ENCODE measurements at places on chromosomes 5 and 9.

- DNase-seq, result no peak
These were observed 130.9 kb upstream of the CHD1 start for GRCh38 chr5:99059685-99060084.

GRCh38 chr5:111461255-111461671 lies 51.1 kb downstream of the STARD4 start:
- DNase-seq, result no peak

DNA sequence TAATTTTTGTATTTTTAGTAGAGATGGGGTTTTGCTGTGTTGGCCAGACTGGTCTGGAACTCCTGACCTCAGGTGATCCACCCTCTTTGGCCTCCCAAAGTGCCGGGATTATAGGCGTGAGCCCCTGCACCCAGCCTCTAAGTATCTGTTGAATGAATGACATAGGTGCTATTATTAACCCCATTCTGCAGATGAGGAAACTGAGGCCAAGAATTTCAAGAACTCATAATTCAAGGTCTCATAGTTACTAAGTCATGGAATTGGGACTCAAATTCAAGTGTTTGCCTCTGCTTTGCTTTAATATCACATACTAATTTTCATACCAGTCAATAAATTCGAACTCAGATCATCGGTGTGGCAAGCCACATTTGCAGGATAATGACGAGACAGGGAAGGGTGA lies 1.9 kb downstream of the KIF20A start:
- no peak for DNase-seq

- no peak for DNase-seq
These were observed 17.1 kb downstream of the CTNNA1 start for GRCh38 chr5:138770291-138770690.

DNA sequence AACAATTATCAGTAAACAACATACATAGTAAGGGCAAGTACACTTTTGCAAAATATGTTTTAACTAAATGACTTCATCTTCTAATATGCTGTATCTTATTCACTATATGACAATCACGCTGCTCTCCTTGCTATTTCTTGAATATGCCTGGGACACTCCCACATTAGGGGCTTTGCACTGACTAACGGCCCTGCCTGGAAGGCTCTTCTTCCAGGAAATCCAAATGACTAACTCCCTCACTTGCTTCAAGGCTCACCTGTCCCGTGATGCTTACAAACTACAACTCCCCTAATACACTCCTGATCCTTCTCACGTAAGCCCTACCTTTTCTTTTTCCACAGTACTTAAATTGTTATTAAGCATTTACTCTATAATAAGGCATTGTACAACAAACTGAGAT lies 10.6 kb downstream of the ERP44 start:
- DNase-seq, result no peak

DNA sequence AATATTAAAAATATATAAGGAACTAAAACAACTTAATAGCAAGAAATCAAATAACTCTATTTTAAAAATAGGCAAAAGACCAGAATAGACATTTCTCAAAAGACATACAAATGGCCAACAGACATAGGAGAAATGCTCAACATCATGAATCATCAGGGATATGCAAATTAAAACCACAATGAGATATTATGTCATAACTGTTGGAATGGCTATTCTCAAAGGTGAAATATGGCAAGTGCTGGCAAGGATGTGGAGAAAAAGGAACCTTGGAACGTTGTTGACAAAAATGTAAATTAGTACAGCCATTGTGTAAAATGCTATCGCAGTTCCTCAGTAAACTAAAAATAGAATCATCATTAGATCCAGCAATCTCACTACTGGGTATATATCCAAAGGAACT lies 468.5 kb downstream of the NFIB start:
- DNase-seq, result no peak

Measured in activated T-cell treated with anti-CD3 and anti-CD28 coated beads for 1 hour (primary cell).